ENCODE measurements at places on chromosomes 7 and 10.

- DNase-seq, result no peak
These were observed 14.1 kb downstream of the ZNF398 start for GRCh38 chr7:149161241-149161848.

DNA sequence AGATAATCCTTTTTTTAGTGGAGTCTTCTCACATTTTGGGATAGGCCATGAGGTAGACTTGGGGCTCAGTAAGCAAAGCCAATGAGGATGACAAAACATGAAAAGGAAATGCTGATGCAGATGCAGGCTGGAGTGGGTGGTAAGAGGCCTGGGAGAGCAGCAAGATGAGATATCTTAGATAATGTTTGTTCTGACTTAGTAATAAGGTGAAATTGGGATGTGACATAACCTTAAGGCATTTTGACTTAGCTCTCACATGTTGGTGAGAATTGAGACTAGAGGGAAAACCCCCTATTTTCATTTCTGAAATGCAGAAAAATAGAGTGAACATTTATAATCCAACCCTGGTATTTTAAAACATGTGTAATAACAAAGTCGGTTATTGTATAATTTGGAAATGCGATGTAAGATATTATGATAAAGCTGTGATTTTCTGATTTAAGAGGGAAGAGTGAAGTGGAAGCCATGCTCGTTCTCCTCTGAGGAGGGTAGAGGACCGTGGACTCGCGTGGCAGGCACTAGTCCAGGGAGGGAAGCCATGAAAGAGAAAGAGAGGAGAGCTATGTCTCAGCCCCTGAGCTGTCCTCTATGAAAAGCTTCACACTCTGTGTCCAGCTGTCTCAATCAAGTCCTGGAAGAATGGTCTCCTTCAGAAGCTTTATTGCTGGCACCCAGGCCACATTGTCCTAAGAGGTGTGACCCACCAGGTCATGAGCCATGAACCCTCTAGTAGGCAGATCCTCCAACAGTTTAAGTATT, 57.3 kb downstream of the ST7 start:
- DNase-seq, result no peak

- no peak for DNase-seq
These were observed 37.7 kb downstream of the CAMK2B start for GRCh38 chr7:44287488-44288380.

DNA sequence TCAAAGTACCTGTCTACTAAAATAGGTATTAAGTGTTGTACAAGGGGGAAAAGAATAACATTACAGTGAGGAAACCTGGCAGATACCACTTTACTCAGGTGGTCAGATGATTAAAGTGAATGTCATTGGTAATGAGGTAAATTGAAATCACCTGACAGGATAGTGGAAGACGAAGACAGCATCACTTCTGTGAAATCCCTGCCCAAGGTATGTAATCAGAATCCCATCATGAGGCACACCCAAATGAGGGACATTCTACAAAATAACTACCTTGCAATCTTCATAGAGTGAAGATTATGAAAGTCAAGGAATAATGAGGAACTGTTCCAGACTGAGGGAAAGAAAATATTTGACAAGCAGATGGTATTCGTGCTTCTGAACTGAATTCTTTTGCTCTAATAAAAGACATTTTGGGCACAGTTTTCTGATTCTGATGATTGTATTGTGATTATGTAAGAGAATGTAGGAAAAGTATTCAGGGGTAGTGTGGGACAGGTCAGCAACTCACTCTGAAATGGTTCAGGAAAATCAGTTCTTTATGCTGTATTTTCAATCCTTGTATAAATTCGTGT, 33.3 kb upstream of the ARMS2 start:
- DNase-seq, result no peak

- DNase-seq, result no peak
These were observed 82.1 kb downstream of the CAMK1D start for GRCh38 chr10:12431151-12432101.

DNA sequence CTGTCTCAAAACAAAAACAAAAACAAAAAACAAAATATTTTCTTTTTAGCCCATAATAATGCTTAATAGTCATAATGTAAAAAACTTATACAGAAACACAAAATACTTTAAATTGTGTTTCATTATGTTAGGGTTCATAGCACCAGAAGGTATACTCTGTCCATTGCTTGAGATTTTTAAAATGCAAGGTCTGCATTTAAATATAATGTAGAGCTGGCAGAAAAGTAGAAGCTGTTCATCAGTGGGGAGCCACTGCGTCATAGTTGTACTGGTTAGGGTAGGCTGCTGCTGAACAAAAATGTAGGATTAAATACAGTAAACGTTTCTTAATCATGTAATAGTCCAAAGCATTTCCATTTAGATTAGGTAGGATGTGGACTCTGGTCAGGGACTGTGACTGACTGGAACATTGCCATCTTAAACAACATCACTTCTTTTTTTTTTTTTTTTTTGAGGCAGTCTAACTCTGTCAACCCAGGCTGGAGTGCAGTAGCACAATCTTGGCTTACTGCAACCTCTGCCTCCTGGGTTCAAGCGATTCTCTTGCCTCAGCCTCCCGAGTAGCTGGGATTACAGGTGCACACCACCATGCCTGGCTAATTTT, 85.2 kb downstream of the ANKIB1 start:
- DNase-seq, result no peak

DNA sequence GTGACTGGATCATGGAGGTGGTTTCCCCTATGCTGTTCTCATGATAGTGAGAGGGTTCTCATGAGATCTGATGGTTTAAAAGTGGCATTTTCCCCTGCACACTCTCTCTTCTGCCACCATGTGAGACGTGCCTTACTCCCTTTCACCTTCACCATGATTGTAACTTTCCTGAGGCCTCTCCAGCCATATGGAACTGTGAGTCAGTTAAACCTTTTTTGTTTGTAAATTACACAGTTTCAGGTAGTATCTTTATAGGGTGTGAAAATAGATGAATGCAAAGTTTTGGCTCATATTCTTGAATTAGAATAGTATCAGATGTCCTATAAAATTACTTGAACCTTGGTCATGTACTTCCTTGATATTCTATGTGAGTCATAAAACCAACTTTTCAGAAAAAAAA, 252.1 kb upstream of the TMEM229A start:
- no peak for DNase-seq

GRCh38 chr10:5566614-5567013, 41.9 kb downstream of the CALML3 start:
- DNase-seq, result no peak

DNA sequence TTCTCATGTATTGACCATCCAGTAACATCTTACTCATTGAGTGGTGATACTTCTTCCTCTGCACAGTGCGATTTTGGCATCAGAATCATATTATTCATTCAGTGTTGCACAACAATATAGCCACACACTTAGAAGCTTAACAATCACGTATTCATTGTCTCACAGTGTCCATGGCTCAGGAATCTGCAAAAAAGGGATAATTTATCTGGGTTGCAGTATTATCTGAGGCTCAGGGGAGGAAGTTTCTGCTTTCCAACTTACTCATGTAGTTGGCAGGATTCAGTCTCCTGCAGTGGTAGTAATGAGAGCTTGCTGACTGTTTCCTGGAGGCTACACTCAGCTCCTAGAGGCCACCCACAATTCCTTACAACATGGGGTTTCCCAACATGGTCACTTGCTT, 803.6 kb downstream of the SORCS1 start:
- no peak for DNase-seq

DNA sequence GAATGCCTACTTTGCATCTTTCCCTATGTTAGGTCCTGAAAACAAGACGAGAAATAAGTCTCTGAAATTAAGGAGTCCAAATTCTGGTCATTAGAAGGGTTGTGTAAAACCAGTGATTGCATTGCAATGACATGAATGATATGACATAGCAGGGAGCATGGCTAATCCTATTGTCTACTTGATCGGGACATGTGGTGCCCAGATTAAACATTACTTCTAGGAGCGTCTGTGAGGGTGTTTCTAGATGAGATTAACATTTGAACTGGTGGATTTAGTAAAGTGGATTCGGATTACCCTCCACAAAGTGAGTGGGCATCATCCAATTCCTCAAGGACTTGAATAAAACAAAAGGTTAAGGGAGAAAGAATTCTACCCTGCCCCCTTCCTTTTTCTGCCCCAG, 434.9 kb upstream of the KLF6 start:
- DNase-seq, result no peak

- no peak for DNase-seq
These were observed 265.5 kb upstream of the FZD8 start for GRCh38 chr10:35907548-35907947.
